ENCODE measurements at places on chromosomes 3 and 15.

GRCh38 chr3:87359826-87360225 lies 83.4 kb upstream of the POU1F1 start:
- DNase-seq: no peak

- DNase-seq: no peak
Observed at GRCh38 chr15:39539466-39539865, 41.4 kb upstream of the THBS1 start.

GRCh38 chr3:124535306-124535705 lies 194.9 kb upstream of the UMPS start:
- DNase-seq: no peak

DNA sequence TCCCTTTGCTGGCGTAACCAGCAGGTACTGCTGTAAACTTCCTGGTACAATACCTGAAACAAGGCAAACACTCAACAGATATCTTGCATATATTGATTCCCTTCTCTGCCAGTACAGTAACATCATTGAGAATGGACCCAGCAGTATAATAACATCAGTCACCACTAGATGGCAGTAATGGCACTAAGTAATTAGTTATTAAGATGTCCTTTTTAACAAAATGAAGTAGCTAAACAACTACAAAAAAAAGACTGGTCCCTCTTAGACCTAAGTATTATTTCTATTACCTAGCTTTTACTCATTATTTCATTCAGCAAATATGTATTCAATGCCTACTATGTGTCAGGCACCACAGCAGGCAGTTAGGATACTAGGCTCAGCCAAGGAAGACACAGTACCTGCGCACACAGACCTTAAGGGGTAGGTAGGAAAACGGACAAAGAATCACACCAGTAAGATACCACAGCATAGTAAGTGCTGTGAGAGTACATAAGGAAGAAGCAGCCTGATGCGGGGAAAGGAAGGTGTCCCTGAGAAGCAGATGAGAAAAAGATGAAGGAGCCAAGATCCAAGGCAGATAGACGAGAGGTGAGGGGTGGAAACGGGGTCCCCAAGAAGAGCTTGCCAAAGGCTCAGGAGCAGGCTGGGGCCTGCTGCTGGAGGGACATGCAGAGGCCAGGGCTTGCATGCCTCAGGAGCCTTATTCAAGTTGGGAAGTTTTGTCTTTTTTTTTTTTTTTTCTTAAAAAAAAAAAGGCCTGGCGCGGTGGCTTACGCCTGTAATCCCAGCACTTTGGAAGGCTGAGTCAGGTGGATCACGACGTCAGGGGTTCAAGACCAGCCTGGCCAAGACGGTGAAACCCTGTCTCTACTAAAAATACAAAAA lies 102.7 kb upstream of the CHD2 start:
- DNase-seq: peak; percentile 94

GRCh38 chr3:139689708-139690228 lies 12.0 kb upstream of the NMNAT3 start:
- no peak for DNase-seq

GRCh38 chr3:126912491-126913195 lies 70.3 kb upstream of the PLXNA1 start:
- DNase-seq: no peak

GRCh38 chr15:63045465-63045840 lies 2.9 kb downstream of the TPM1 start:
- DNase-seq: no peak

DNA sequence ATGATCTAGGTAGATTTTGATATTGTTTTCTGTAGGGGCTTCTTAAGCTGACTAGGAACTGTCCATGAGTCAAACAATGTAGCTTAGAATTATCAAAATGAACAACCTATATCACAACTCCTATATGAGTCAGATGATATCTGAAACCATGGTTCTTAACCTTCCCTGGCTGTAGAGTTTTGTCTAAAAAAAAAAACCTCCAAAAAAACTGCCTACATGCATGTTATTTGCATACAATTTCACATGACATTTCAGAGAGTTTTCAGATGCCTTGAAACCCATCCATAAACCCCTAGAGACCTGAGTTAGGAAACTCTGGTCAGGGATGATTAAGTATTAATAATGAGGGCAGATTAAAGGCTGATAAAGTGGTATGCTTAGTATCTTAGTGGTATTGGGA lies 157.0 kb downstream of the CHST2 start:
- DNase-seq: no peak

GRCh38 chr3:70488816-70489215 lies 176.4 kb upstream of the MDFIC2 start:
- no peak for DNase-seq

DNA sequence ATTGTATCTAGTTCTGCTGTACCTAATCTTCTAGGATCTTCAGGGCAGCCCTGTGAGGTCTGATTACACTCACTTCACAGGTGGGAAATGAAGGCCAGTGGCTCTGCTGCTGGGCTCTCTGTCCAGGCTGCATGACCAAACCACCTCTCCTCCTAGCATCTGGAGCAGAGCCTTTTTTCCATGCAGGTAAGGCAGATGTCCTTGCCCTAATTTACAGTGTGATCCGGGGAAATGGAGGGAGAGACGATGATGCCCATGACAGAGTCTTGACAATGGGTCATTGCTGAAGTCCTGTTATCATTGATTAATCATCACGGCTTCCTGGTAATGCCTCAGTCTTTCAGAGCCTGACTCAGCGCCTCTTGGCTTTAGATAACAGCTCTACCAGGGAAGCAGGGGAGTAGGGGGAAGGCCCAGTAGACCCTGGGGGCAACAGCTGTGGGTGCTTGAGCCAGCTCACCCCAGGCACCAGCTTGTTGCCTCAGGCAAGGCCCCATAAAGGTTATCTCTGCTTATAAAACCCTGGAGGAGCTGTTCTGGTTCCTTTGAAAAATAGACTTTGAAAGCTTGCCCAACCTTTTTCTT lies 153.4 kb downstream of the GABRG3 start:
- DNase-seq: no peak

DNA sequence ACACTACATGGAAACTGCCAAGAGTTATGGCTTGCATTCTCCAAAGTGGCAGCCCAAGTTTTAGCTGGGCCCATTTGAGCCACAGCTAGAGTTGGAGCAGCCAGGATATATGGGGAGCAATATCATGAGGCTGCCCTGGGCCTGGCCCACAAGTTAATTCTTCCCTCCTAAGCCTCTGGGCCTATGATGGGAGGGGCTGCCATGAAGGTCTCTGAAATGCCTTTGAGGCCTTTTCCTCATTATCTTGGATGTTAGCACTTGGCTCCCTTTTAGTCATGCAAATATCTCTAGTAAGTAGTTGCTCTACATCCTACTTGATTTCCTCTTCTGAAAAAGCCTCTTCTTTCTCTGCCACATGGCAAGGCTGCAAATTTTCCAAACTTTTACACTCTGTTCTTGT lies 257.5 kb upstream of the CHRM5 start:
- DNase-seq: no peak

DNA sequence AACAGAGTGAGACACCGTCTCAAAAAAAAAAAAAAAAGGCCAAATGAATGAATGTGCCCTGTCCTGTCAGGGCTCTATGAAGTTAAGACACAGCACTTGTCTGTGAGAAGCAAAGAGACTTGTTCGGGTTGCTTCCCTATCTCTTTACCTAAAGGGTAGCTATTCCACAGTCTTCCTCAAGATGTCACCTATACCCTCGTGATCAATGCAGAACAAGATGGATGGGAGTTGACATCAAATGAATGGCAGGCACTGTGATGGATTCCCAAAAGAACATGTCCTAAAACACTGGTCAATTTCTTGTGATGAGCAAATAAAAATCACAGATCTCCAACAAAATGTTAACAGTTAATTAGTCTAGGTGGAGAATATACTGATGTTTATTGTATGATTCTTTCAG lies 9.5 kb downstream of the TADA3 start:
- peak; percentile 20 for DNase-seq

- DNase-seq: no peak
Observed at GRCh38 chr3:181363231-181363630, 348.5 kb upstream of the SOX2 start.

DNA sequence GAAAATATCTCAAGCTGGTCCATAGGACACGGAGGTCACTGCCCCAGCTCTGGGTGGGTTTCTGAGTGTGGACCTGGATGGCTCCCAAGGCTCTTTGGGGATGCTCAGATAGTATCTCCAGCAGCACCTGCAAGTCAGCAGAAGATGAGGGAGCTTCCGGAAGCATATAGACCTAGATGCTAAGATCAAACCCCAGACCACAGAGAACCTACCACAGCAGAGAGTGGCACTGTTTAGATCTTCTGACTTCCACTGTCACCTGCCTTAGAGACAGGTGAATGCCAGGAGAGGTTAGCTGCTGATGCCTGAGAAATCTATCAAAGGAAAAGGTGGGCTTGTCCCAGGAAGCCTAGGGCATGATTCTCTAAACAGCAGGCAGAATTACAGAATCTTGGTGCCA lies 105.7 kb upstream of the TRPM1 start:
- DNase-seq: no peak

DNA sequence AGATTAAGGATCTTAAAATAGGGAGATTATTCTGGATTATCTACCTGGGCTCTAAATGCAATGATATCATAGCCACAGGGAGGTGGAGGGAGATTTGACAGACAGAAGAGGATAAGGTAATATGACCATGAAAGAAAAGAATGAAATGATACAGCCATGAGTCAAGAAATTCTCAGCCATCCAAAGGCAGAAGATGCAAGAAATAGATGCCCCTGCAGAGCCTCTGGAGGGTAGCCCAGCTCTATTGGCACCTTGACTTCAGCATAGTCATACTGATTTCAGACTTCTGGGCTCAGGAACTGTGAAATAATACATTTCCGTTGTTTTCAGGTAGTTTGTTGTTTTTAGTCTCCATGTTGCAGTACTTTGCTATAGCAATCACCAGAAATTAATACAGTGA lies 31.9 kb upstream of the FOXB1 start:
- DNase-seq: no peak

DNA sequence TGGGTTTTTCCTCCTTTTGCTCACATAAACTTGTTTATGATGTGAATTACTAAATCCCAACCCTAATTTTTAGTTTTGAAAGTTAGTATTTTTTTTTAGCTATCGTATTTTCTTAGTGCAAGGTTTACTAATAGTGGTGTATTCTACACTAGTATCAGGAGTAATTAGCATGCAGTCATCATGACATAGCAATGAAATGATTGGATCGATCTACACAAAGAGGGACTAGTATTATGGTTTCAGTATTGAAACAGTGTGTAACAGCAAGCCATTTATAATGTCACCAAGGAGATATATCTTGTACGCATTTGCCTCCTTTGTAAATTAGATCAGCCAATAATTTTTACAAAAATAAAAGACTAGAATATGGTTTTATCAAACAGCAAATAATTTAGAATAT lies 38.7 kb downstream of the RNF111 start:
- DNase-seq: no peak

DNA sequence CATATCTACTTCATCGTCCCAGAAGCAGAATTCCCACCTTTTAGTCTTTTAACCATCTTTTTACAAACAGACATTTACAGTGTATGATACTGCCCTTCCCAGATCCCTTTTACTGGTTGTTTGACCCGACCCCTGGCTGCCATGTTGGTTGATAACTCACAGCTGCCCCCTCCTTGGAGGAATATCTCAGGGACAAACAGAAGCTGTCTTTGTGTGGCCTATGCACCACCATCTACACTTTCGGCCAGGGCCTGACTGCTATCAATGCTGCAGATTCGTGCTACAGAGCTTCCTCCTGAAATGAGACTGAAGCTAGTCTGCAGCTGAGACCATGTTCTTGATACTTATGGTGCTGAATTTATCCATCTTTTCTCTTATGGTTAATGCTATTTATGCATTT lies 6.6 kb upstream of the POLQ start:
- DNase-seq: no peak

DNA sequence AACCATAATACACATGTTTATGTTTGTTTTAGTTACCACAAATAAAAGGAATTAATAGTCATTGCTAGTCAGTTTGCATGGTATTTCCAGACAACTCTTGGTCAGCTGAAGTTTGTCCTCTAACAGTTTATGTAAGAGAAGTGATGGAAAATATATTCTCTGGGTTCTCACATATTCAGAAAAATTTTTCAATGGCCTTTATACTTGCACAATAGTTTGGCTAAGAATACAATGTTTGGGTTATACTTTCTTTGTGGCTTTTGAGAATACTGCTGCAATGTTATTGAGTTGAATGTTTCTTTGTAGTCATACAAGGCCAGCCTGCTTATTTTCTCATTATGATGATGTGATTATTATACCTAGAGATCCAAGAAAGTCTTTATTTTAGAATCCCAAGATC lies 133.9 kb downstream of the RAP2B start:
- no peak for DNase-seq

- DNase-seq: no peak
Observed at GRCh38 chr3:107258300-107258699, 118.9 kb upstream of the CCDC54 start.

GRCh38 chr3:1469248-1469647 lies 376.4 kb downstream of the CNTN6 start:
- no peak for DNase-seq

DNA sequence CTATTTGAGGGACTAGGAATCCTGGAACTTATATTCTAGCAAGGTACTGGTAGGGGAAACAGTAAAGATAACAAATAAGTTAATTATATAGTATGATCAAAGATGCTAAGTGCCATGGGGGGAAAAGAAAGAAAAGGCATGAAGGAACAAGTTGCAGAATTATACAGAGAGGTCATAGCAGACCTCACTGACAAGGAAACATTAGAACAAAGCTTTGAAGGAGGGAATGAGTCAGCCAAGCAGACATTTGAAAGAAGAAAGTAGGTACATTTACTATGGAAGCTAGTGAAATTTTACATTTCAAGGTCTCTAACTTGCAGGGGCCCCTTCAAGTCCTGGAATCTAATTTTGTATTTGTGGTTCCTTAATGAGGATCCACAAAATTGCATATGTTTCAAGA lies 57.2 kb upstream of the TIPARP start:
- DNase-seq: no peak

DNA sequence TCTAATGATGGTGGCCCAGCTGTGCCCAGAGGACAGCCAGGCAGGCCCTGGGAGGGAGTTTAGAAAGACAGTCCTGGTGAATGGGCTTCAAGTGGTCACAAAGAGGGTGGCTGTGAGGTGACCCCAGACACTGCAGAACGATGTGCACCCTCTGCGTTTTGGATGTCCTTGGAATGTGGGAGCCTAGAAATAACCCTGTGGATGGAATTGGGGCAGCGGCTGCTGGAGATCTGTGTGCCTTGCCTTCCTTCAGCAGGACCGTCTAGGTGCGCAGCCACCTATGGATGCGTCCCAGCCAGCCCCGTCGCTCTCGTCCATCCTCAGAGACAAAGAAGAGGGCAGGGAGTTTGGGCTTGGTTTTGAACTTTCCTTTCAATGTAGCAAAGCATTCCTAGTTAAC lies 46.5 kb downstream of the KLHL25 start:
- DNase-seq: no peak
